ENCODE measurements at places on chromosomes 12 and 14. TPM values are rescaled to one million over a fixed set of nuclear protein-coding genes. Genes with fewer than 3 reads are reported as not detected.

DNA sequence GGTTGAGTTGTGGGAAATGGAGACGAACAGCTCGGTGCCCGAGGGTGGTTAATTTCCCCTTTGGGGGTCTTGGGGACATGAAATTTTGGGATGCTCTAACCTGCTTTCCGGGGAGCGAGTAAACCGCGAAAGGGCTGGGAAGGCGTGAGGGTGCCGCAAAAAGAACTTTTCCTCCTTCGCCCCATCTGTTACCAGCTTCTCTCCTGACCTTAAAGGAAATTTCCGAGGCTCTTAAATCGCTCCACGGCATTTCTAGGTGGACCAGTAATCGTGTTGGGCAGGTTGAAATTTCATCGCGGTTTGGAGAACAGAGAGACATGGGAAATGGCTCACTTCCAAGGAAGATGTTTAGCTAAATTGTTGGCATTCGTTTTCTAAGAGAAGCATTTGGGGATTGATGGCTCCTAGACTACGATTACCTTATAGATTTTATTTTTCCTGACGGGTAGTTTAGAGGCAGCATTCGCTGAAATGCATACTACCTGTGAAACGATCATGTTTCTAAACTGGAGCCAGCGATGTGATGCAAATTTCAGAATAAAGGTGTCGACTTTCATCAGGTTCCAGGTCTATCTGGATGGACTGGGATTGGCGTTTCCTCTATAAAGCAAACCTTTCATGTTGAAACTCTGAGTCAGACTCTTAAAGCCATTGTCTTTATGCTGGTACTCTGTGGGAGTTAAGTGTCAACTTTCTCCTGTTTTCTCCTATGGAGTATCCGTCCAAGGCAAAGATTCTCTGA lies 414.5 kb downstream of the PCNX1 start:
- H3K27ac ChIP-seq: peak overlapping the region; percentile 76
- H3K4me1 ChIP-seq: peaks cover 32% of the 10 kb centered on the region
- H3K27me3 ChIP-seq: no peaks in the 10 kb centered on the region
- no peaks in the 10 kb centered on the region for H3K36me3 ChIP-seq
- peak overlapping the region; percentile 66 for H3K4me3 ChIP-seq

OSBPL8 gene
- total RNA-seq: 76.9 TPM

RBMS2 gene
- 18.2 TPM for total RNA-seq

RACGAP1 gene
- 147 TPM for total RNA-seq

MYF6 gene
- total RNA-seq: not detected

- no peaks in the 10 kb centered on the region for H3K36me3 ChIP-seq
- H3K27ac ChIP-seq: no peak overlapping the region
- no peaks in the 10 kb centered on the region for H3K4me1 ChIP-seq
- H3K27me3 ChIP-seq: 0 out of 2 replicates have a peak, but pooled peaks cover 3% of the 10 kb centered on the region
- DNase-seq: no peak
- H3K4me3 ChIP-seq: no peak overlapping the region
Observed at GRCh38 chr14:104054222-104054905, 31.1 kb upstream of the ASPG start.

PTPRB gene
- 0.33 TPM for total RNA-seq

OR2AP1 gene
- not detected for total RNA-seq

DNA sequence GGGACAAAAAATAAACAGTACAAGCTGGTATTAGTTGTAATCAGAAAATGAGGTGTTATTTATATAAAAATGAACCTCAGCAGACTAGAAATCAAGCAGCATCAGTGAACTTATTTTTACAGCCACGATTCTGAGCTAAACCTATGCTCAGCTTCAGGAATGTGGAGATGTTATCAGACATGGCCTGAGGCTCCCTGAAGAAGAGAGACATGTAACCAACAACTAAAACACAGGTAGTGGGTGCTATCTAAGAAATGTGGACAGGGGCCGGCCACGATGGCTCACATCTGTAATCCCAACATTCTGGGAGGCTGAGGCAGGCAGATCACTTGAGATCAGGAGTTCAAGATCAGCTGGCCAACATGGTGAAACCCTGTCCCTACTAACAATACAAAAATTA lies 534.3 kb downstream of the VRK1 start:
- no peaks in the 10 kb centered on the region for H3K27me3 ChIP-seq
- no peak overlapping the region for H3K4me3 ChIP-seq

GRCh38 chr12:53567961-53568808 lies 58.0 kb downstream of the ATF7 start:
- H3K36me3 ChIP-seq: no peaks in the 10 kb centered on the region
- no peak overlapping the region for H3K27ac ChIP-seq
- H3K27me3 ChIP-seq: no peaks in the 10 kb centered on the region
- no peak for DNase-seq
- no peaks in the 10 kb centered on the region for H3K4me1 ChIP-seq

GRCh38 chr12:125773033-125773640 lies 707.9 kb downstream of the AACS start:
- DNase-seq: no peak
- no peaks in the 10 kb centered on the region for H3K27me3 ChIP-seq
- no peaks in the 10 kb centered on the region for H3K4me1 ChIP-seq
- no peaks in the 10 kb centered on the region for H3K36me3 ChIP-seq

CSRP2 gene
- 7.8 TPM for total RNA-seq

- H3K4me1 ChIP-seq: no peaks in the 10 kb centered on the region
- H3K4me3 ChIP-seq: no peak overlapping the region
- no peaks in the 10 kb centered on the region for H3K27me3 ChIP-seq
- H3K36me3 ChIP-seq: no peaks in the 10 kb centered on the region
- H3K27ac ChIP-seq: no peak overlapping the region
- DNase-seq: no peak
Observed at GRCh38 chr14:32552766-32553165, 223.7 kb downstream of the AKAP6 start.

DNA sequence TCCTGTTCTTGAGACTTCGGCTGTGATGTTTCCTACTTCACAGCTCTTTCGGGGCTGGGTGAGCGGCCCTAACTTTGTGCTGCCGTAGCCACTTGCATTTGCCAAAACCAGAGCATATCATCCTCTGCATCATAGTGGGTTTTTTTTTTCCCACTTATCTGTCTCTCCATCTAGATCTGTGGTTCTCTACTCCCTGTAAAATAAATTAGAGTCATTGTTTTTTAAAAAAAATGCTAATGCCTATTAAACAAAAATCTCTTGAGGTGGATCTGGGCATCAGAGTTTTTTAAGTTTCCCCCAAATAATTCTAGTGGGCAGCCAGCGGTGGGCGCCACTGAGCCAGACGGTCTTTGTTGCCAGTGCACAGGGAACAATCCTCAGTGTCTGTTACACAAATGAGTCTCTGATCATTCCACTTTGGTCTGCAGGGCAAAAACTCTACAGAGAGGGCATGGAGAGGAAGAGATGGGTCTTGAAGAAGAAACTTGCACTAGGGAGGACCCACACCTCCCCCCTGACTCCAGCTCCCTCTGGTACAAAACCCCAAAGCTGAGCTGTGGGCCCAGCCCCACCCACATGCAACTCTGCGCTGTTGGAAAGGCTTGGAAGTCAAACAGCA lies 62.4 kb upstream of the BCL2L14 start:
- H3K27ac ChIP-seq: no peak overlapping the region
- H3K36me3 ChIP-seq: no peaks in the 10 kb centered on the region
- no peaks in the 10 kb centered on the region for H3K27me3 ChIP-seq
- H3K4me1 ChIP-seq: no peaks in the 10 kb centered on the region
- DNase-seq: no peak

DNA sequence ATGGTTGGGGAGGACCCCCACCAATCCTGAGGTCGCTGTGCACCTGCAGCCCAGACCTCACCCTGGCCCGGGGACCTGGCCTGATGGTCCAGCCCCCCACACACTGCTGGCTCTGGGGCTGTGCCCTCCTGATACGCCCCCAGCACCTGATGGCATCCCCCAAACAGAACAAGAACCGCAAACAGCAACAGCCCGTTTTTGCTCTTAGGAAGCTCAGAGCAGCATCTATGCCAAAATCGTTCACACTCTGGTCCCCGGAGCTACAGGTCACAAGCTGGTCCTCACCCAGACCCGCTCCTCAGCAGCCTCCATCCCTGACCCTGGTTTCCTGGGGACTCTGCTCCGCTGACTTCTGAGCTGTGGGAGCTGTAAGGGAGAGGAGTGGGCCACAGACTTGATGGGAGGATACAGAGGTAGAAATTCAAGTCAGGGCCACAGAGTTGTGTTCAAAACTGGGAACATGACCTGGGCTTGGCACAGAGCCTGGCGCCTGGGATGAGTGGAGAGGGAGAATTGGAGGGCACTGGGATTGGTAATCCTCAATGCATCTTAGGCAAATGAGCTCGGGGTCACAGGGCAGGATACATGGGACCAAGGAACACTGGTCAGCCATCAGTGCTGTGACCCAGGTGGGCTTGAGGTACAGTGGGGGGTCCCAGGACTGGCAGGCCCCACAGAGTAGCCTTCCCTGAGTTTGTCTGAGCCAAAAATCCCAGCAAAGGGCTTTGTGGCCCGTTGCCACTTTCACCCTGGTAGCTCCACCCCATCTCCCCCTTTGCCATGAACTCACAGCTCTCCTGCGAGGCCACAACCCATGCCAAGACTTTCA lies 170.9 kb upstream of the RTL1 start:
- peak overlapping the region; percentile 86 for H3K27ac ChIP-seq
- H3K27me3 ChIP-seq: no peaks in the 10 kb centered on the region
- no peak for DNase-seq
- H3K36me3 ChIP-seq: no peaks in the 10 kb centered on the region

- H3K4me1 ChIP-seq: no peaks in the 10 kb centered on the region
- H3K27ac ChIP-seq: peak overlapping the region; percentile 58
- DNase-seq: no peak
- H3K27me3 ChIP-seq: no peaks in the 10 kb centered on the region
Observed at GRCh38 chr14:68147303-68147702, 327.7 kb downstream of the RAD51B start.

DNA sequence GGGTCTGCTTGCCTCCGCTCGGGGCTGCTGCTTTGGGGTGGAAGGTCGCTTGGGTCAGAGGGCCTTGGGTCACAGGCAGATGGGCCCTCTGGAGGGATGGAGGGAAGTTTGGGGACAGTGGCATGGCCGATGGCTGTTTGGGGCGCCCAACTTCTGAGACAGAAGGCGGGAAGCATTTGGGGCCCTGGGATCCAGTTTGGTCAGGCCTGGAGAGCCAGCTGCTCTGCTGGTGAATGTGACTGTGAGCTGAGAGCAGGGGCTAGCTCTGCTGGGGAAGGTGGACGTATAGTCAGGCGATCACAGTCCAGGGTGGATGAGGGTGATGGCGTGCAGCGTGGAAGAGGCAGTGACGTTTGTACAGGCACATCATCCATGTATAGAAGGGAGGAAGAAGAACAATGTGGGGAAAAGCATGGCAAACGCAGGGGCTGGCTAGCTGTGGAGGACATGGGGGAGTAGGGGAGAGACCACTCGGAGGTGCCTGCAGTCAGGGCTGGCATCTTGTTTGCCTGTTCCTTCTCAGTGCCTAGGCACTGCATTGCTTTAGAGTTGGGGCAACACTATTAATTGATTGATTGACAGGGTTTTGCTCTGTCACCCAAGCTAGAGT lies 57.5 kb downstream of the TSPAN9 start:
- H3K36me3 ChIP-seq: no peaks in the 10 kb centered on the region
- no peaks in the 10 kb centered on the region for H3K27me3 ChIP-seq
- no peaks in the 10 kb centered on the region for H3K4me1 ChIP-seq
- DNase-seq: no peak

Data from Panc1 (cell line).